ENCODE measurements at places on chromosomes 12 and 14.

- DNase-seq = no peak
Observed at GRCh38 chr12:104280111-104280510, 23.4 kb upstream of the EID3 start.

- DNase-seq = no peak
Observed at GRCh38 chr12:125113789-125114188, 48.6 kb downstream of the AACS start.

DNA sequence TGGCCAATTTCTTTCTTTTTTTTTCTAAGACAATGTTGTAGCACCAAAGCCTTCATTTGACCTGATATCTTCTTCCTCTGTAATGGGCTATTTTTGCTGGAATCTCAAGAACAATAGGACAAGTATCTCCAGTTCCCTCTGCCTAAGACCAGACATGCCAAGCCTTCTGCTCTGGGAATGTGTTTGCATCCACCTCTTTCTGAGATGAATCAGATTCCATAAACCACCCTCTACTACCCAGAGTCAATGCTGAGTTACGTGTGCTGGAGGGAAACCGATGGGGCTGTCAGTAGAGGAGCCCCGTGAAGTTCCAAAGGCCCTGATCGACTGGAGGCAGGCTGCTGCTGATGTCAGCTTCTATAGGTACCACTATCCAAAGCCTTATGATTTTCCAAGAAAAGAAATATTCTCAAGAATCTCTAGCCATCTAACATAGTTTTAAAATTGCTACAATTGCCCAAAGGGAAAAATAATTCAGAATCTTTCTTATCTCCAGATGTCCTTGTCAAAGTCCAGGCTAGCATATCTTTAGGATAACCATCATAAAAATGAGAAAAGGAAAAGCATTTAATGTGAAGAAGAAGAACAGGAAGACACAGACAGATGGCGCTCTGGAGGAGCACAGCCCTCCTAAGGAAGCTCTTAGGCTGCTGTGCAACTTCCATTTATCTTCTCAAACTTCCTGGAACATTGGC, 101.9 kb downstream of the SLC8A3 start:
- no peak for DNase-seq

DNA sequence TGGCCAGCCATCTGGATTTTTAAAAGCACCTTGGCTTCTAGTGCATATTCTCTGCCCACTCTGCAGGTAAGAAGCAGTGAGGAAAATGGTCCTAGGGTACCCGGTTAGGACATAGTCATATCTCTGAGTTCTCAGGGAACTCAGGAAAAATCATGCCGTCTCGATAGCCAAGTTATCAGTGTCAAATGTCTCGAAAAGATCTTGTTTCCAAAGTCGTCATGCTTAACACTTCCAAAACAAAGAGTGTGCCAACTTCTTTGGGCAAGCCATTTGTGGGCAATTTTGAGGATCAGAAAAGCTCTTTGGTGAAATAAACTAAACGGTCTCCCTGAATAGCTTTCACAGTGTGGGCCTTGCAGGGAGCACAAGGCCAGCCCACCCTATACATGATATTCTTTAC, 39.2 kb downstream of the RASSF3 start:
- DNase-seq = no peak

GRCh38 chr12:116077431-116077830, 200.1 kb downstream of the MED13L start:
- no peak for DNase-seq

DNA sequence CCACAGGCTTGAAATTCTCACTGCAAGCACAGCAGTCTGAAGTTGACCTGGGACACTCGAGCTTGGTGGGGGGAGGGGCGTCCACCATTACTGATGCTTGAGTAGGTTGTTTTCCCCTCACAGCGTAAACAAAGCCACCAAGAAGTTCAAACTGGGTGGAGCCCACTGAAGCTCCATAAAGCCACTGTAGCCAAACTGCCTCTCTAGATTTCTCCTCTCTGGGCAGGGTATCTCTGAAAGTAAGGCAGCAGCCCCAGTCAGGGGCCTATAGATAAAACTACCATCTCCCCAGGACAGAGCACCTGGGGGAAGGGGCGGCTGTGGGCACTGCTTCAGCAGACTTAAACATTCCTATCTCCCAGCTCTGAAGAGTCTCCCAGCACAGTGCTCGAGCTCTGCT, 31.7 kb upstream of the ST8SIA1 start:
- no peak for DNase-seq

GRCh38 chr14:59208954-59209353, 20.5 kb downstream of the DAAM1 start:
- DNase-seq = no peak

- no peak for DNase-seq
Observed at GRCh38 chr12:15846887-15847286, 35.3 kb upstream of the STRAP start.

- no peak for DNase-seq
Observed at GRCh38 chr12:11651381-11651780, 1.9 kb downstream of the ETV6 start.

- no peak for DNase-seq
Observed at GRCh38 chr14:59061292-59061691, 127.2 kb upstream of the DAAM1 start.

GRCh38 chr14:95516554-95517181, at the start of gene SYNE3:
SYNE3 (minus strand) TSS chr14:95516650; CDS start chr14:95475821, 40,829 bp downstream.
- DNase-seq = no peak

DNA sequence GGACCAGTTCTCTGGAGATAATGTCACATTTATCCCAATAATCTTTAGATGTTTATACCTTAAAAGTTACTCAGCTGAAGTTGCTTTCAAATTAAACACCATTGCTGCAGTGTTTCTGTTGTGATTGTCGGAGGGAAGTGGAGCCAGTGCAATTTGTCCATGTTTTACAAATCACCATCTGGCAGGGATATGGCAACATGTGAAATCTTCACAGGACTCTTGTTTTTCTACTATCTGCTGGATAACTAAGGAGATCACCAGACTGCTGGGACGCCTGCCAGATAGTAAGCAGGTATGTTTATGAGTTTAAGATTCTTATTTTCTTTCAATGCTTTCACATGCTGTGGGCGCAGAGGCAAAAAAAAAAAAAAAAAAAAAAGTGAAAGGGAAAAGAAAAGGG, 100.3 kb upstream of the SOX5 start:
- DNase-seq = no peak

DNA sequence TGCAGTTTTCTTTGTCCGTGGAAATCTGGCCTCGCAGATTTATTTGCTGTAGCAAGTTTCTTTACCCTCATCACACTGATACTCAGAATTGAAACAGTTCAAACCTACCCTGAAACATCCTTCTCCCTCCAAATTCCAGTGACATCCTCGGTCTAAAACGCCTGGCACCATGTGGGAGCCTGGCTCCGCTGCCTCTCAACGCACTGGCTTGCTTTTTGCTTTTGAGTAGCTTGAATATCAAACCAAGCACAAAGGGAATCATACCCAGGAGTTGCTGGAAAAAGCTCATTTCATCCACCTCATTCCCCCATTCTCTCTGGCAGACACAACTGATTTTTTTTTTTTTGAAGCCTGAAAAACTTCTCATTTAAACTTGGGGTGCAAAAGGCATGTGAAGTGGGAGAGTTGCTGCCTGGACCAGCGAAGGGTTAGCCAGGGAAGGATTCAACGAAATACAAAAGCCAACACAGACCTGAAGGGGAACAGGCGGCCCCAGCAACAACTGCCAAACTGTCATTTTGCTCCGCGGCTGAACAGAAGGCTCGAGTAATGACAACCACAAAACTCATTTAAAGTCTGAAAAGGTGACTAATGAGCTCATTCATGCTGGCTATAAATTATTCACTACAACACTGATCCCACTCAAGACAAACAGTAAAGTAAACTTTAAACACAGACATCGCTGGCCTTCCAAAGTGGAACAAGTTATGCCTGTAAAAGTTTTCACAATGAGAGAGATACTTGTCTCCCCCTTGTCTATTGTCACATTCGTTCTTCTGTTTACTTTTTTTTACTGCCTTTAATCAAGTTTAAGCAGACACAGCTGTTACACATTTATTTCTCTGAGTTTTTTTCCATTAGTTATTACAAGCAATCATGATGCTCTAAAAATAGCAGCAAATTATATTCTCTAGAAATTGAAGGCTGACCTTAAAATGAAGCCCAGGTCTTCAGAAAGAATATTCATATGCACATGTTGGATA, 12.5 kb upstream of the FOXN3 start:
- no peak for DNase-seq

DNA sequence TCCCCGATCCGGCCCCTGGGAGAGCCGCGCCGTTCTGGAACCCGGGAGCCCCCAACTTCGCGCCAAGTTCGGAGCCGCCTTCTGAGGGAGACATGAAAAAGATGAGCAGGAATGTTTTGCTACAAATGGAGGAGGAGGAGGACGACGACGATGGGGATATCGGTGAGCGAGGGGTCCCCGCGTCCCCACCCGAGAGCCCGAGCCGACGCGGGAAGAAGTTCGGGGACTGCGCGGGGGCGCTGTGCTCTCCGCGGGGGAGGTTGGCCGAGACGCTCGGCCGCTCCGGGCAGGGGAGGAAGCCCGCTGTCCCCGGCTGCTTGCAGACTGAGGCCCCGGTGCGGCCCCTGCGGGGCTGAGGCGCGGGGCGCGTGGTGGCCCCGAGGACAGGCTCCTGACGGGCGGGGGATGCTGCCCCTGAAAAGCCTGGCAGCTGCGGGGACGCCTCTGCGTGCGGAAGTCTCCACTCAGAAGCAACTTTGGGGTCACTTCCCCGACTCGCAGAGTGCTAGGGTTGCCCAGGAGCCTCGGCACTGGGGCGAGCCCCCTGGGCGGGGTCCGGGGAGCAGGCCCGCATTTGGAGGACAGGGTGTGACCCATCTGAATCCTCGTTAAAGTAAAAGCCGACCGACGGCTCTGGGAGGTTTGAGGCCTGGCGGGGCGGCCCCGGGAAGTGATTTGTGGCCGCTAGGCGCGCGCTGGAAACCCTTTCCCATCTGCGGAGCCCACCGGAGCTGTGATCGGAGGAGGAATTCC, 511 bp downstream of the ANO6 start:
- peak; percentile 20 for DNase-seq

DNA sequence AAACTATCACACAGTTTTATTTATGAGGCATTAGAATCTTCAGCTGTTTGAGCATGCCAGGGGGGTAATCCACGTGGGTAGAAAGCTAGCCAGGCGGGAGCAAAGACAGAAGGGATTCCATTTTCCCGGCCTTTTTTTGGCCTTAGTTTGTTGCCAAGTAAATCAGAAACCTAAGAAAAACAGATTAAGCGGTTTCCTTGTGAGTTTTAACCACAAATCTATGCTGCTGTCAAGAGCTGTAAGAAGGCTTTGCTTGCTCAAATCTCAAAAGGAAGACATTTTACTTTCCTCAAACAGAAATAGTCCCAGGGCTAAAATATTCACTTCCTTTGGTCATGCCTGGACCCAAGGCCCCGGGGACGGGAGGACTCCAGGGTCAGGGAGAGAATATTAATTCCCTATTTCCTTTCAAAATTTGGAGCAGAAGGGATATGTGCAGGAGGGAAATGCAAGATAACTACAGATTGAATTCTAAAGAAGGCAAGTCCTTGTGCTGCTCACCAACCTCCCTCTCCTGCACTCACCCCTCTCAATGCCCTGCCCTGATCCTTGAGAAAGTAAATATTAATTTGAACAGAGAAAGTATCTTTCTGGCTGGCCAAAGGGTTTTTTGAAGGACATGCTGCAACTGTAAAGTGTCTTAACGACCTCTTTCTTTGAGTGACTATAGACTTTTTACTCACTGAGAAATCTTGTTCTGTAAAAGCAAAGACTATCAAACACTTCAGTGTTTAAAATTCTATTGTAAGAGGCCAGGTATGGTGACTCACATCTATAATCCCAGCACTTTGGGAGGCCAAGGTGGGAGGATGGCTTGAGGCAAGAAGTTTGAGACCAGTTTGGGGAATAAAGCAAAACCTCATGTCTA, 75.7 kb downstream of the HSD17B6 start:
- no peak for DNase-seq

DNA sequence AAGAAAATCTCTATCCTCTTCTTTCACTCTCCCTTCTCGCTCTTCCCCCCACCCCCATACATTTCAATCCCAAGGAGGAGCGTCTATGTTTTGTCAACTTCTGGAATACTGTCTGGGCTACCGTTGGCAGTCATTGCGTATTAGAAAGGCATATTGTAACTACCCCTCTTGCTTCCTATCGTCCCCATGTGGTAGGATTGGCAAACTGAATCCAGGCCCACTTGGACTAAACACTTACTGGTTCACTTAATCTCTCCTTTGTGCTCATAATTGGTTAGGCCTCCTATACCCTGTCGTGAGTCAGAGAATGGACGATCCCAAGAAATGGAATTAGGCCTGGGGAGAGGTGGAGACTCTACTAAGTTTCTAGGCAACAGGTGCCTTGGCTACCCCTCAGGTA, 68.8 kb upstream of the SLC8A3 start:
- DNase-seq = no peak

DNA sequence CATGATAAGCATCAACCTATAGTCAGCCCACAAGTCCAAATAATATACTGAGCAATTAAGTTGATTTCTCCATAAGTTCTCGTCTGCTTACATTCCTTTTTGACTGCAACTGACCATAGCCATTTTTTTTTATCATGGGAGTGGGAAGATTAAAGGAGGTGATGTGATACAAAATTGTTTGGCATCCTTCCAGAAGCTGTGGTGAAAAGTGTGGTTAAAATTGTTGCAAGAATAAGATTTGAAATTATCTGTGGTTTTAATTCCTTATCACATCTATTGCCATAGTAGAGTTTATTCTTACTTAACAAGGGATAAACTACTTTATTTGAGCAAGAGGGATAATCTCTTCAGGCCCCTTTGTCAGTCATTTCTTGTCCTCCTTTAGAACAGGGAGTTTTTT, 50.7 kb downstream of the LIN52 start:
- DNase-seq = no peak

GRCh38 chr12:127970491-127970890, 296.5 kb upstream of the TMEM132C start:
- DNase-seq = no peak

GRCh38 chr12:121405211-121405610, 5.3 kb downstream of the RNF34 start:
- DNase-seq = no peak

DNA sequence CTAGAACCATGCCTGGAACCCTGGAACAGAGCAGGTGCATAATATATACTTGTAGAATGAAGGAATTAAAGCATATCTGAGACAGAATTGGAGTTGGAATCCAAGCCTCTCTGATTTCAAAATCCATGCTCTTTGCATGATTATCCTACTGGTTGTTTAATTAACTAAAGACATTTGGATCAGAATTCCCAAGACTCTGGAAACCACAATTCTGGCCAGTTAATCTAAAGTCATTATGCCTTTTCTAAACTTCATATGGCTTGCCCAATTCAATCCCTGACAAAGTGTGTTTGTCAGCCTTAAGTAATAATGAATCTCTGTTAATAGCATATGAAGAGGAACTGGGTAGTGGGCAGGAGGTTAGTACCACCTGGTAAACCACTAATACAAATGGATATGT, 422.6 kb downstream of the ATP23 start:
- no peak for DNase-seq

DNA sequence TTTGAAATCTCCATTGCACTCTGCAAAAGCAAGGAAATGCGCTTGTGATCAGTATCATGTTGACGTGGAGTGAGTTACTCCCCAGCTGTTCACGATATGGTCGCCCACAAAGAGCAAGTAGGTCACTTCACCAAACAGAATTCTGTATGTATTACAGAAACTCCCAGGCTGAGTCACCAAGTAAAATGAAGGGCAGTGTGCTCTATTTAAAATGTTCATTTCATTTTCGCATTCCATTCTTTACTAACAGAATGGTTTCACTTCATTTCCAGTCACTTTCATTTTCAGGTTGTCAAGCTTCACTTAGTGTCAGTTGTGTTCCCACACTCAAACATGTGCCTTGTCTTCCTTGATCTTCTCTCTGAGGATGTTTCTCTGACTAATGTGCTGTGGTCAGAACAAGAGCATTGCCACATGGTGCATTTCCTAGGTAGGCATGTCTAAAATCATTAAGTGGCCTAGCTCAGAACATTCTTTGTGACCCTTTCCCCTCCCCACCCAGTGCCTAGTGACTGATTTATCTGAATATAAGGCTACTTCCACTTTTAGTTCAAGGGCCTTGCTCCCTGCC, 391.2 kb downstream of the RAD51B start:
- DNase-seq = no peak

All from stimulated activated CD8-positive, alpha-beta memory T cell treated with anti-CD3 and anti-CD28 coated beads, Interleukin-2, amount 100 ng/mL, for 1 hour (primary cell).